ENCODE measurements at places on chromosomes 3 and 15.

GRCh38 chr3:144344925-144345548, 373.4 kb downstream of the DIPK2A start:
- no peak for DNase-seq

- no peak for DNase-seq
These were observed 152.3 kb downstream of the IGF1R start for GRCh38 chr15:98800437-98801233.

GRCh38 chr3:53092216-53092615, 38.0 kb downstream of the RFT1 start:
- DNase-seq, result no peak

- DNase-seq, result no peak
These were observed 200.6 kb upstream of the ROBO1 start for GRCh38 chr3:79968418-79968817.

GRCh38 chr3:171556148-171556547, 95.9 kb upstream of the TNIK start:
- DNase-seq, result no peak

GRCh38 chr3:187263270-187263669, 28.3 kb downstream of the MASP1 start:
- DNase-seq, result no peak

GRCh38 chr3:143412084-143412483, 292.5 kb downstream of the CHST2 start:
- DNase-seq, result no peak

All from CD4-positive, alpha-beta T cell treated with Interleukin-6 for 4 hours (primary cell).